Endodermal cell (in vitro differentiated cells): ENCODE measurements at places on chromosomes 3 and 15.

- DNase-seq: peak; percentile 64
Observed at GRCh38 chr3:181707980-181708379, 3.7 kb upstream of the SOX2 start.

DNA sequence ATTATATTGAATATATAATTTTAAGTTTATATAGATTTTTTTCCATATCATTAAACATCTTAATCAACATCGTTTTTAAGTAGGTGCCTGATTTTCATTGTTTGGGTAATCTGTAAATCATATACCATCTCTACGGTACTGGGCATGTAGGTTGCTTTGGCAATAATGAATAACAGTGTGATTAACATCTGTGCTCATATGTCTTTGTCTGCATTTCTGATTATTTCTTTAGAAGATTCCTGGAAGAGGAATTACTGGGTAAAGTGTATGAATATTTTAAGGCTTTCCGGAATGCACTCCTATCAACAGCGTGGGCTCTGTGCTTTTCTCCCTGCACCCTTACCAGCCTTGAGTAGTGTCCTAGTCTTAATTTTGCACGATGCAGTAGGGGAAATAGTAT, 119.8 kb upstream of the LIPC start:
- no peak for DNase-seq

DNA sequence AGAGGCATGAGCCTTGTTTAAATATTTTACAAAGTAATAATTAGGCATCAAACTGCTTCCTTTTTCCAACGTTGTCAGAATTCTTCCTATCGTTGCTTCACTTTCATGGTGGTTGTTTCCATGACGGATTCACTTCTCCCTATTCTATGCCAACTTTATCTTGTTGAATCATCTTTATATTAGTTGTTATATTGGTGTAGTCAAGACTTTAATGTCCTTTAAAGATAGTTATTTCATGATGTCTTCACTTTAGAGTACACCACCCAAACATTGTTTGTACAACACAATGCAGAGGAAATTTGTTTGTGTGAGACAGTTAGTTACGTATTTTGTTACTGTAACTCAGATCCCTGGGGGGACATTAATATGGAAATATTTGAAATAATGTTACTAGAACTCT, 61.9 kb downstream of the CRYBG3 start:
- DNase-seq: no peak

DNA sequence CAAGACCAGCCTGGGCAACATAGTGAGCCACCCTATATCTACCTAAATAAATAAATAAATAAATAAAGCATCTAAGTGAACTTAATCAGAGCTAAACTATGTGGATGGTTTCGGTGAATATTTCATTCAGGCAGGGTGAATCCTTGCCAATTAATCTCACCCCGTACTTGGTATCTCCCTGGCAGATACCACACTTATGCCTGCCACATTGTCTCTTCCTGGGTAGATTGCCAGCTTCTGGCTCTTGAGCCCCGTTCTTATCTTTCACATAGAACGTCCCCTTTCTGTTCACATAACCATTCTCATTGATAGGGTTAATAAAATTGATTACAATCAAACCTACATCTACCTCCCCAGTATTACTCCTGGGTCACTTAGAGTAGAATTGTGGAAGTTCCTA, 7.0 kb downstream of the SNAP23 start:
- DNase-seq: no peak

DNA sequence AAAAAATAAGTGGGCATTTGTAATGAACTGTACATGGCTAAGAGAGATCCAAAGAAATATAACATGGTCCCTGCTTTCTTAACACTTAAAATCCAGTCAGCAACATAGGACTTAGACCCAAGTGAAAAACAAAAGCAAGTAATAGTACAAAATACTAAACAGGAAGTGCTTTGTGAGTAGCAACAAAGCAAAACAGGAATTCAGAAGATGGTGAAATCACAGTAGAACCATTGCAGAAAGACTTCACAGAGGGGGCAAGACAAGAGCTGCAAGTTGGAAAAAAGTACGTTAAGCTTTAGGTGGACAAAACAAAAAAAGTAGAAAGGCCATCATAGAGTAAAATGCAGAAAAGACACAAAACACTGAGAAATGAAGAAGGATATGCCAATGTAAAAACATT, 116.0 kb downstream of the TBC1D5 start:
- no peak for DNase-seq

DNA sequence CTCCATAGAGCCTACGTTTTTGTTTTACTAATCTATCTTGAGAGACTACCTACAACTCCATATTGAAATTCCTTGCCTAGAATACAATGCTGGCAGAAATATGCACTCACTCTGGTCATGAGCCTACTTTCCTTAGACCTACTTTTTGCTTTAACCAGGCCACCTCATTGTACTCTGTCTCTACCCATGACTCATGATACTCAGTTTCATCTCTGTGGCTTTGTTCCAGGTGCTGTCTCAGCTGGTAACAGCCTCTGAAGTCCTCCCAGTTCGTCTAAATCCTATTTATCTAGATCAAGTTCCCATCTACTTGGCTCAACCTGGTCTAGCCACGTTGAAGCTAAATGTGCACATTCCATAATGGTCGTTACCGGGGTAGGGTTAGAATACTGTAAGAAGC, 536.4 kb downstream of the RSL24D1 start:
- DNase-seq: no peak

- peak; percentile 83 for DNase-seq
Observed at GRCh38 chr3:143972505-143973258, 1.1 kb downstream of the DIPK2A start.

GRCh38 chr3:85303156-85303555, 344.4 kb downstream of the CADM2 start:
- DNase-seq: no peak

DNA sequence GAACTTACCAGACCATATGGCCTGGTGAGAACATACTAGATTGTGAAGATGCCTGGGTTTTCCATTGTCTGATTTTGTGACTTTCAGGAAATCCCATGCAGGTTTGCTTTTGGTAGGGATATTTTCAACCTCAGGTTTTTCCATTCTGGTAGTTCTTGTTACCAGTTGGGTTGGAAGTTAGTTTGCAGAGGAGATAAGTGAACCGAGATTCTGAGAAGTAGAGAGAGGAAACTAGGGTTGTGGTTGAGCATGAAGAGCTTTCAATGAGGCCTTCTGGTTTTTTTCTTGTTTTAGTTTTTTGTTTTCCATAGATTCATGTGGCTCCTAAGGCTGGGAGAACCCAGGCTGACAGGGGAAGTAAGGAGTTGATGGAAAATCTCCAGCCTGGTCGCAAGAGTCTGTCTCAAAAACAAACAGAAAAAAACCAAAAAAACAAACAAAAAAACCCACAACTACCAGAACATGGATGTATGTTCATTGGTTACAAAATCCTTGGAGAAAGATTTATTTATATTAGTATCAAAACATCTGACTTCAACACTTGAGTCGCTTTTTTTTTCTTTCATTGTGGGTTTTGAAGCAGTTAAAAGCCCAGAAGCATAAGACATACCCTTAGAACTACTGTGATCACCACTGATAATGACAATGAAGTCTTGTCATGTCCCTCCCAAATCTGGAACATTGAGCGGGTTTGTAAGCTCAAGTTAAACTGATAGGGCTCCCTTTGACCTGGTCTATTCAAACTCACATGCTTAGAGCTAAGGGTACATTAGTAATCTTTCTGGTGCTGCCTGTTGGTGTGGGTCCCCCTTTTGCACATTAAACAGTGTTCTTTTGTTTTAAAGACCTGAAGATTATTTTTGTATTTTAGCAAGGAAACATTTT, 3.2 kb downstream of the GPR171 start:
- no peak for DNase-seq

DNA sequence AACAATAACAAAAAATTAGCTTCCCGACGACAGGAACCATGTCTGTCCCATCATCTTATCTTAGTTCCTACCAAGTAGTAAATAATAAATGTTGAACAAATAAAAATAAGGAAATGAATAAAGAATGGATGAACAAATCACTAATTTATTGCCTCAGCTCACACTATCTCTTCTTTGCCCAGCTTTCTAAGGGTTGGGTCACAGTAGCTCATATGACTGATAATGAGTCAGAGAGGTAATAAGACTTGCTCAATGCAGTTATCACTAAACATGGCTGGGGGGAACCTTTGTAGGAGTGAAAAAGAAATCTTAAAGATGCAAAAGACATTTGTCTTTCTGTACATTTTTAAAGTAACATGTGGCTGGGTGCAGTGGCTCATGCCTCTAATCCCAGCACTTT, 182.2 kb downstream of the WDR76 start:
- DNase-seq: no peak
